ENCODE measurements at places on chromosomes 12 and 14.

DNA sequence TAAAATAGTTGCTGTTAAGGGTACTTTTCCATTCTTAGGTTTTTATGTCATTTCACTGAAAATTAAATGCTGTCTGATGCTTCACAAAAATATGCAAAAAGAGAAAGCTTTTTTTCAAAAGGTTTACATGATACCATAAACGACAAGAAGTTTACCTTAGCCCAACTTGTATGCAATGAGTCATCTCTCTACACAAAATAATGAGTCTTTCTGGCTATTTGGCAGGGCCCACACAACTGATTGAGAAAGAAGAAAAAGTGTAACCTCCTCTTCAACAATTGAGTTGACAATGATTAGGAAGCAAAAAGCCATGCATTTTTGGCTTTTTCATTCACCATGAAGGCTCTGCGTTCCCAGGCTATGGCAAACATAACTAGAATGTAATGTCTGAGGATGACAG, 165.4 kb upstream of the CPNE8 start:
- DNase-seq = peak; percentile 19

DNA sequence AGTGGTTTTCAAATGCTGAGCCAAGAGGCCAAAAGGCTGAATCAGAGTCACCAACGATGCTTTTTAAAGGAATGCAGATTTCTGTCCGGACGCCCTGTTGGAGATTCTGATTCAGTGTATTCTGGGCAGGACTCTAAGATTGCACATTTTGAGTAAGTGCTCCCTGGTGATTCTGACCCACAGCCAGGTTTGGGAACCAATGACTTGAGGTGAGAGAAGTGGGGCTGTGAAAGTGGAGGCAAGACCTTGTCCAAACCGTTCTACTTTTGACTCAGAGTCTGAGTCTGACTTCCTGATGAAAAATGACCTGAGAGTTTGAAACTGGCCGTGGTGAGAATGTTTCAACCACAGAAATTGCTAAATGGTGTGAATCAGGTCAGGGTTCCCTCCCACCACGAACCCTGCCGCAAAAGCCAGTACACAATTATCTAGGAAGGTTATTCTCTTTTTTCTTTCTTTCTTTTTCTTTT, 90.2 kb downstream of the NTN4 start:
- DNase-seq = peak; percentile 90

DNA sequence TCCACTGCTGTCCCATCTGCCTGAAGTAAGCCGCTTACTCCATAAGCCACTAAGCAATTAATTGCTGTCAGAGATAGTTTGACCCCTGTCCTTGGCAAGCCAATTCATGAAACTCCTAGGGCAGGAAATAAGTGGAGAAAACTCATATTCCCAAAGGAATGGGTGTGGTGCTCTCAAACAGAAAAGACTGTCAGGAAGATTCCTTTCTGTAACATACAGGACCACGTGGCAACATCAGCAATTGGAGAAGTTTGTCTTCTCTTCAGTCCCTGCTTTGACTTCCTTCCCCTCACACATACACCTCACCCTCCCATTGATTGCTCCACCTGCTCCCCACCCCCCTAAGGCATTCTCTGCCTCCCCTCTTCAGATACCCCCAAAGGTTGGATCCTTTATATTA, 36.2 kb upstream of the MDM1 start:
- DNase-seq = no peak

DNA sequence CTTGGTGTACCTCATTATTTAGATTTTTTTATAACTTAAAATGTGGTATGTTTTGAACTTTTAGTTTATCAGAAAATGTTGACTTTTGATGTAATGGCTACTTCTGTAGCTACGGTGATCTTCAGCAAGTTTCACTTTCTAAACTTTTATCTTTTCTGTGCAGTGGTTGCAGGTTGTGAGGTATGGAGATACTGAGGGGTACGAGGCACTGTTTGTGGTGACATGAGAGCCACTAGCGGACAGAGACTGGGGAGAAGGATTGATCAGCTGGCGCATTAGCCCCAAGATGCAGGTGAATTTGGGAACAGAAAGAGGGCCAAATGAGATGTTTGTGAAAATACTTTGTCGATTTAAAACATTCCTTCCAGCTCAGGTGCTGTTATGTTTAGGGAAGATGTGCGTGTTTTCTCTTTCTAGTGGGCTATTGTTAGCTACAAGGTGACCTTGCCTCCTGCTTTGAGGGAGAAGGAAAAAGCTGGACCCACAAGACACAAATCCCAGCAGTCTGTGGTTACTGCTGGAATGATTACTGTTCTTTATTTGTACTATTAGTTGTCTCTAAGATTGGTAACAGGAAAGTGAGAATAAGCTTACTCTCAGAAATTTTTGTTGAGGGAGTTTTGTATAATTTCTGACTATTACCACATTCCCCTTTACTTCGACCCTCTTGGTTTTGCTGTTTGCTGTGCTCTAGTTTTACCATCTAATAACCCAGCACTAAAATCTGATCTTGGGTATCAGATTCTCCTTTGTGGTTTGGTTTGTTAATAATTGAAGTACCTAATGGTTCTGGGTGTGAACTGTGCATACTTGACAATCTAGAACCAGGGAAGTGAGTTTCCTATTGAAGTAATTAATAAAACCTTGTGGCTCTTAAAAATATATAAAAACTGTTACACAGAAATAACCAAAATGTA, 61.7 kb downstream of the FBXO34 start:
- no peak for DNase-seq

GRCh38 chr12:115324949-115325593, 641.1 kb upstream of the TBX3 start:
- no peak for DNase-seq

- no peak for DNase-seq
Observed at GRCh38 chr12:121145221-121145620, 12.5 kb downstream of the P2RX7 start.

DNA sequence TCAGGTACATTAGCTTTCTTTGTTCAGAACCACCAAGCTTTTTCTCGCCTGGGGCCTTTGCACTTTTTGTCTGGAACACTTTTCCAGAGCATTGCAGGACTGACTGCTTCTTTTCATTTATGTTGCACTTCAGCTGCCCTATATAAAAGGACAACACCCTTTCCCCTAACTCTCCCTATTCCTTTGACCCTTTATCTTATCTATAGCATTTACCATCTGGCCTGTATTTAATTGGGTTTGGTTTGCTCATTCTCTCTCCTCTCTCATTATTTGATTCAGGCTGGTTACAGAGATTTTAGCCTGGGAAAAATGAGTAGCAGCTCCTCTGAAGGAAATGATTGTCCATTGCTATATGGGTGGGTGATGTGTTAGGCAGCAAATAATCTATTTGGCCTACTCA, 165.4 kb downstream of the KICS2 start:
- DNase-seq = no peak

GRCh38 chr12:115037830-115038229, 353.9 kb upstream of the TBX3 start:
- DNase-seq = no peak
